ENCODE measurements at places on chromosomes 1 and 21. TPM values are rescaled to one million over a fixed set of nuclear protein-coding genes. Genes with fewer than 3 reads are reported as not detected.

CDC20 gene
- 1.0 TPM for polyA plus RNA-seq

QSOX1 gene
- polyA plus RNA-seq, result 24.5 TPM

KCNH1 gene
- polyA plus RNA-seq, result 0.03 TPM

LPAR3 gene
- polyA plus RNA-seq, result 0.38 TPM

OLIG2 gene
- not detected for polyA plus RNA-seq

AIDA gene
- polyA plus RNA-seq, result 73.0 TPM

SPRR3 gene
- polyA plus RNA-seq, result 8.2 TPM

PRRX1 gene
- polyA plus RNA-seq, result 51.6 TPM

NCF2 gene
- 2.2 TPM for polyA plus RNA-seq

OR2M3 gene
- not detected for polyA plus RNA-seq

CCDC17 gene
- polyA plus RNA-seq, result 0.69 TPM

RIPPLY3 gene
- polyA plus RNA-seq, result 0.05 TPM

DLGAP3 gene
- polyA plus RNA-seq, result not detected

RGSL1 gene
- not detected for polyA plus RNA-seq

TSSK3 gene
- not detected for polyA plus RNA-seq

KRTAP10-11 gene
- not detected for polyA plus RNA-seq

ARMH1 gene
- polyA plus RNA-seq, result 2.0 TPM

FALEC gene
- not detected for polyA plus RNA-seq

C1orf216 gene
- 20.7 TPM for polyA plus RNA-seq

RXFP4 gene
- not detected for polyA plus RNA-seq

CA6 gene
- not detected for polyA plus RNA-seq

MSH4 gene
- not detected for polyA plus RNA-seq

ETV3L gene
- polyA plus RNA-seq, result not detected

PLA2G2C gene
- polyA plus RNA-seq, result not detected

TRIM45 gene
- polyA plus RNA-seq, result 23.9 TPM

NEK7 gene
- polyA plus RNA-seq, result 164 TPM

DNASE2B gene
- polyA plus RNA-seq, result 1.0 TPM

EDN2 gene
- not detected for polyA plus RNA-seq

TRIM67 gene
- polyA plus RNA-seq, result not detected

SOX13 gene
- 16.3 TPM for polyA plus RNA-seq

FCGR2B gene
- 8.5 TPM for polyA plus RNA-seq

NT5C1A gene
- not detected for polyA plus RNA-seq

TMEM269 gene
- polyA plus RNA-seq, result not detected

TMPRSS3 gene
- 0.15 TPM for polyA plus RNA-seq

NTMT2 gene
- not detected for polyA plus RNA-seq

SPRR2G gene
- polyA plus RNA-seq, result not detected

ACTL8 gene
- not detected for polyA plus RNA-seq

RPTN gene
- not detected for polyA plus RNA-seq

KRTAP19-3 gene
- not detected for polyA plus RNA-seq

ADGRL2 gene
- polyA plus RNA-seq, result 20.6 TPM

FCGR3B gene
- 0.41 TPM for polyA plus RNA-seq

CFAP126 gene
- not detected for polyA plus RNA-seq

EPHA8 gene
- not detected for polyA plus RNA-seq

HNRNPR gene
- polyA plus RNA-seq, result 69.1 TPM

NDC1 gene
- polyA plus RNA-seq, result 3.3 TPM

TFF2 gene
- polyA plus RNA-seq, result 2.1 TPM

GIPC2 gene
- polyA plus RNA-seq, result 7.5 TPM

KDF1 gene
- 0.23 TPM for polyA plus RNA-seq

CCDC27 gene
- polyA plus RNA-seq, result not detected

SPATA45 gene
- not detected for polyA plus RNA-seq

PGLYRP4 gene
- not detected for polyA plus RNA-seq

MCOLN2 gene
- 3.3 TPM for polyA plus RNA-seq

OBSCN gene
- polyA plus RNA-seq, result 2.0 TPM

ILDR2 gene
- not detected for polyA plus RNA-seq

NSL1 gene
- polyA plus RNA-seq, result 17.7 TPM

SLC22A15 gene
- 4.4 TPM for polyA plus RNA-seq

All from aorta (tissue), 5 donors.